ENCODE measurements at places on chromosomes 6 and 20.
A peak's percentile ranks its signal among the peaks of the same experiment; 100 is the strongest.

DNA sequence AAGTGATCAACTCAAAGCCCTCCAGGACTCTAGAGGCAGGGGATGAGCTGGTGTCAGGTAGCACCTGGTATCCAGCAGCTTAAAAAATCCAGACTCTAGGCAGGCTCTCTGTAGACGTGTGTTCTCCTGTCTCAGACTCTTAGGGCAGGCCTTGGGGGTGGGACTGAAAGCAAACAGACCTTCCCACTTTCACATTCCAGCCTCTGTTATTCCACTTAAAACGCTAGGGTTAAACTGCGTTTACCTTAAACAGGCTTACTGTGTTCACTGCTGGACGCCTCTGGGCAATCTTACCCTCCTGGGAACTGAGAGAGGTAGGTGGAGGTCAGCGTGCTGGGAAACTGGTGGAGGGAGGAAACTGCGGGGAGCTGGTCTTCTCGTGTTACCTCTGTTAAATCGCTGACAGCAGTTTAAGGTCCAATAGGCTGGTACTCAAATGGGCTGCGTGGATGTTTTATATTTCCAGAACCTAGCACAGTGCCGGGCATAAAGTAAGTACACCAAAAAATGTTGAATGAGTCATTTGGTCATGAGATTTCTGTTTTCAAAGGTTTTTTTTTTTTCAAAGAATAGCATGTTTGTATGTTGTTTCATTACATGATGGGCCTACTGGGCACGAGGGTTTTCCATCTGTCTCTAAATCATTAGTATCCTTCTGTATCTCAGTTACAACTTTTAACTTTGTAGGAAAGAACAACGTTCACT, at the start of gene GCNT2:
Gene GCNT2, plus strand, starts transcription at position 248 of the 705 bp plus-strand sequence. CDS start 7,561 bp downstream, outside the sequence.
- DNase-seq: no peak

DNA sequence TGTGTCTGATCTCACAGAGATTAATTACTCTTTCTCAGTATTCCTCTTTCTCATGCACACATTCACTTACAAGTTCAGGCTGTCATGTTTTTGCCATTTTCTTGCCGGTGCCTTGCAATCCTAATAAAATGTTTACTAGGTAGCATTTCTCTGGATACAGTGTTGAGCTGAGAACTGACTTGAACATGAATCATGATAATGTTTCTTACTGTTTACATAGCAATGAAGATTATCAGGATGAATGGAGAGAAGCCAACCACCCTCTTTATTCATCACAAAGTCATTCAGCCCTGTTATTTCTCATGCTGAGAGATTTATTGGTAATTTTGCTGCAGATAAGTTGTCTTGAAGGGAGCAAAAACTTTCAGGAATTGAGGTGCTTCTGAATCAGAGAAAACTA, 185.5 kb upstream of the ECI2 start:
- no peak for DNase-seq

DNA sequence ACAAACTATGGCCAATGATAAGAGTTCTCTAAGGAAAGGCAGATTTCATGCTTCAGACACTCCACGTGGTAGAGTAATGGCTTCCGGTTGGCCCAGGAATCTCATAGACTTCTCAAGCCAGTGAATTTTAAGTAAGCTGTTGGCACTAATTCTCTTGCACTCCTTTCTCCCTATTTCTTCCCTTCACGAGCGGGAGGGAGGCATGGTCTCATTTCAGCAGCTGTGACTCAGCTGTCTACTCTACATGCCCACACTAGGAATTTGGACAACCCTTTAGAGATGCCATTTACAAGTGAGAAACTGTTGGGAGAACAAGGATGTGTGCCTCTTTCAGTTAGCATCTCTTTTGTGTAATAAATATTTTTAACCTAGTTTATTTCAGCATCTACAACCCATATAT, 107.7 kb downstream of the PTPRK start:
- no peak for DNase-seq

DNA sequence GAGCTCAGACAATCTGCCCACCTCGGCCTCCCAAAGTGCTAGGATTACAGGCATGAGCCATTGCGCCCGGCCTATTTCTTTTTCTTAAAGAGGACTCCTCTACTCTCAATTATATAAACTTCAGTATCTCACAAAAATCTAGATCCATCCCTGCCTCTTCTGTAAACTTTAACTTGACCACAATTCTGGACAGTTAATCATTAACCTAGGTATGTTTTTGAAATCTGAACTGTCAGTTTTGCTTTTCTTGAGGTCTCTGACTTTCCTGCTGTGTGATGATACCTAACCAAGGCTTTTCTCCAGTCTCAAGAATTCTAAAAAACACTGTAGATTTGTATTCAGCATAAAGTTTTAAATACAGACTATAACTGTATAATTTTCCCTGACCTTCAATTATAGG, 388.2 kb upstream of the SYNCRIP start:
- DNase-seq: no peak

- no peak for DNase-seq
These were observed 108.5 kb upstream of the FLRT3 start for GRCh38 chr20:14445902-14446301.

- DNase-seq: peak; percentile 69
These were observed 1.9 kb upstream of the AP5S1 start for GRCh38 chr20:3818155-3819151.

DNA sequence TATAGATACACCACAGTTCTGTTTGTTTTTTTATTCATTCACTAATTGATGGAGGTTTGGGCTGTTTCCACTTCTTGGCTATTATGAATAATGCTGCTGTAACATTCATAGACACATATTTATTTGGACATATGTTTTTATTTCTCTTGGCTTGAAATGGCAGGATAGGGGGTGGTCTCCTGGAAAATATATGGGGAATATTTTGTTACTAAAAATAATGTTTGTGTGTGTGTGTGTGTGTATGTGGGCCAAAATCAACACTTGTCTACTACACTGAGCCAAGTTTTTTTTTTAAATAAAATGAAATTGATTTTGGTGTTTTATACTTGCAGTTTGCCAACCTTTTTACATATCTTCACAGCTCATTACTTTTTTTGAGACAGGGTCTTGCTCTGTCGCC, 264.4 kb upstream of the SULF2 start:
- no peak for DNase-seq
